ENCODE measurements at places on chromosomes 7 and 10.

DNA sequence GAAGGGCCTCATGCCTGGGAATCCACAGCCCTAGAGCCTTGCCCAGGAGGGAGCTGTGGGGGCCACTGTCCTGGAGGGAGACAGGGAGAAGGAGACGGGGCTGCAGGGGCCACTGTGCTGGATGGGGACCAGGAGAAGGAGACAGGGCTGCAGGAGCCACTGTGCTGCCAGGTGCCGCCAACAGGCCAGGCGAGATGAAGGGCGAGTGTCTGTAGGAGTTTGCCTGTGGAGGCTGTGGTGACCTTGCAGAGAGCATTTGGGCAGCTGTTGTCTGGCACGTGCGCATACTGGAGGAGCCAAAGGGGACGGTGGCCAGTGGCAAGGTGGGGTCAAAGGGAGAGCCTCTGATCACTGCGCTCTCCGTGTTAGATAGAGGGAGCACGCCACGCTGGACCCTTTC lies 79.2 kb downstream of the NKX6-2 start:
- DNase-seq, result no peak

GRCh38 chr10:16904639-16905061 lies 87.4 kb upstream of the RSU1 start:
- DNase-seq, result peak; percentile 33

DNA sequence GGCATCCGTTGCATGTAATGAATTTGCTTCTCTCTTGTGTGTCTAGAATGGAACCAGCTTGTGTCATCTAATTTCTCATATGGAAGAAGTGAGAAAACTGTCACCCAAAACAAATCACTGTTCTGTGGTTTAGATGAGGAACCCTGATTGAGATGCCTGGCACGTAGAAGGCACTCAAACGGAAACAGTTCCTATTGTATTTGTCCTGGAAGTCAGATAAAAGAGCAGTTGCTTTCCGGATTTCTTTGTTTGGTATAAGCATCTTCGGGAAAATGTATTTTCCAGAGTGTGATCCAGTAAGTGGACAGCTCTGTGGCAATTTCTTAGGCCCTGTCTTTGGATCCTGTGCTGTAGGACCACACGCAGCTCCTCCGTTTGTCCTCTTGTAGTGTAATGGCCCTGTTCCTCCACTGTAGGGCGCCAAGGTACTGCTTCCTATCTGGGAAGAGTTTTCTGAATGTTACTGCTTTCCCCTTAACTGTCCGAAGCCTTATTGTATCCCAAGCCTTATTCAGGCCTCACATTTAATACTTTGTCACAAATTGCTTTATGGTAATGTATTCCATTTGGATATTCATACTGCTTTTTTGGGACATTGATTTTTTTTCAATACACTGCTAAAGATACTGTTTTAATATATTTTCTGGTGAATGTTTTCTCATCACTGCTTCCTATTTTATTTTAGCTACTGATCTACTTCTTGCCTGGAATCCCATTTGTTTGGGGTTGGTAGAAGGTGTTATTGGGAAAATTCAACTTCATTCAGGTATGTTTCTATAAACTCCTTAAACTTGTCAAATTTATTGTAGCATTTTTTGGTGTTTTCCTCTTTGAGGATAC lies 24.8 kb downstream of the INPP5F start:
- peak; percentile 93 for DNase-seq

DNA sequence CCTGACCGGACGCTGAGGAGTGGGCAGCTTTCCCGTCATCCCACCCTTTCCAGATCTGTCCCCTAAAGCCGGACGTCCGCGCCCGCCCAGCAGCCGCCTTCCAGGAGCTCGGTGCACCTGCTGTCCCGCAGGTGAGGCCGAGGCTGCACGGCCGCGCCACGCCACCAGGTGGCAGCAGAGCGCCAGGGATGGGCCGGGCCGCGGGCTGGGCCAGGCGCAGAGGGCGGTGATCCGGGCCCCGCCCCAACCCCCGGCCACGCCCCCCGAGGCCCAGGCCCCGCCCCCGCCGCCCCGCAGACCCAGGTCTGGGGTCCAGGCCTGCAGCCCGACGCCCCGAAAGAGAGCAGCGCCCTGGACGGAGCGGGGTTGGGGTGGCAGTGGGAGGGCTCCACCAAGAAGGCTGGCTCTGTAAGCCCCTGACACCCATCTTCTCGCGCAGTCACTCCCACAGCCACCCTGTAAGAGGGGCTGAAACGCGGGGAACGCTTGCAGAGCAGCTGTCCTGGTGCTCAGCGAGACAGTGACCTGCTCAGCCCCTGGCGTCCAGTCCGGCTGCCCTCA lies 32.2 kb downstream of the FOXL3 start:
- DNase-seq, result peak; percentile 79

DNA sequence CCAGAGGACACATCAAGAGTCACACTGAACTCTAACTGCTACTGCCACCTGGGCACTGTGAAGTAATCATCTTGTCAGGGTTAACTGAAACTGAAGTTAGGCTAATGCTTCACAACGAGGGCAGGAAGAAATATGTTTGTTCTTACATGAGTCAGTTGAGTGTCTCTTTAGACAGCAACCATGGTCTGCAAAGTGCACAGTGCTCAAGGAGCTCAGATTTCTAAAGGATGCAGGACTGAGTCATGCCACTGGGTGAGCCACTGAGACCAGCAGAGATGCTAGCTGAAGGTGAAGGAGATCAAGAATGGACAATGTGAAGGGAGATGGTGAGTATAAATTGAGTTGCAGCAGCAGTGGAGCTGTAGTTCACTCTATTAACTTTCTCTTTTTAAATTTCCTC lies 76.0 kb upstream of the CTTNBP2 start:
- no peak for DNase-seq

- DNase-seq, result no peak
These were observed 28.1 kb upstream of the HERPUD2 start for GRCh38 chr7:35723011-35723410.

GRCh38 chr7:74254129-74254857 lies at the start of gene RFC2:
Gene RFC2, minus strand, starts transcription at chr7:74254399. Its CDS starts 16 bp downstream, at chr7:74254383.
- peak; percentile 98 for DNase-seq

- no peak for DNase-seq
These were observed 131.8 kb upstream of the WDR11 start for GRCh38 chr10:120719333-120719732.

DNA sequence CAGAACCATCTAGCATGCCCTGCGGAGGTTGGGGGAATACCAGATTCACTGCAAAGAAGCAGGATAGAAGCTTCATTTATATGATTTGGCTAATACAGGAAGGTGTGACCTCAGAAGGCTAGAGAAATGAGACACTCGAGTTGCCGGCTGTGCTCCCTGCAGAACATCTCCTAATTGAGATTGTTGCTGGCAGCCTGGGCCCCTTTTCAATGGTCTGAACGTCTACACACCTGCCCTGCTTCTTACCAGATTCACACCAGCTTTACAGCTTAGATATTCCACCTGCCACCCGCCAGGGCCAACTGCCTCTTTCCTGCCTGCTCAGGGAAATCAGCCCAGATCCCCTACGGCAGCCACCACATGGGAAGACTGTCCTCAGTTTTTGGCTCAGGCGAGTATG lies 475.3 kb upstream of the AUTS2 start:
- no peak for DNase-seq

DNA sequence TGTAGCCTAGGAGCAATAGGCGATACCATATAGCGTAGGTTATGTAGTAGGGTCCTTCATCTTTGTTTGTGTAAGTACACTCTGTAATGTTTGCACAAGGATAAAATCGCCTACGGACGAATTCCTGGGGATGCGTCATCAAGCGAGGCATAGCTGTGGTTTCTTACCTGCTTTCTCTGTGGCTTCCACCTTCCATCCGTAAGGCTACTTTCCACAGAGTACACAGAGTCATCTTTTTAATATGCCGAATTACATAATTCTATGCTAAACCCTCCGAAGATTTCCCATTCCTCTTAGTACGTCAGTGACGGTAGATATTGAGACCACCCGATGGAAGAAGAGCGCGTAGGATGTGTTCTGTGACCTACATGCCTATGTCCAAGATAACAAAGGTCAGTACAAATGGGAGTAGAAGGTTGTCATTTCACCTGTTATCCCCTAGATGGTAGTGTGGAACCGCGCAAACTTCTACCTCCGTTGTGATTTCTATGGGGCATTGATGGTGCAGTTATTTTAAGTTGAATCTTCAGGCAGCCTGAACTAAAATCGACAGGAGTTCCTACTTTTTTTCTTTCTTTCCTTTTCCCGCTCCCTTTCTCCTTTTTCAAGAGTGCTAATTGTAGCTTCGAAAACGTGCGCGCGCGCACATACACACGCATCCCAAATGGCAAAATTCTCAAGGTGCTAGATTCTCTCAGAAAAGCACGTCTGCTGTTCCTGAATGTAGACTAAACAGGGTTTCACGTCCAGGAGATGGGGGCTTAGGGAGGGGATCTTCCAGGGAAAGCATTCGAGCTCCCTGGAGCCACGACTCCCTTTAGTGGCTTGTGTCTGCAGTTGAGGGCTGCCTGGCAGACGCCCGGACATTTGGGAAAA lies 111.7 kb upstream of the MBL2 start:
- DNase-seq, result peak; percentile 73

- no peak for DNase-seq
These were observed 17.6 kb downstream of the ZDHHC6 start for GRCh38 chr10:112429147-112429546.
